ENCODE measurements at places on chromosomes 2 and 18.

DNA sequence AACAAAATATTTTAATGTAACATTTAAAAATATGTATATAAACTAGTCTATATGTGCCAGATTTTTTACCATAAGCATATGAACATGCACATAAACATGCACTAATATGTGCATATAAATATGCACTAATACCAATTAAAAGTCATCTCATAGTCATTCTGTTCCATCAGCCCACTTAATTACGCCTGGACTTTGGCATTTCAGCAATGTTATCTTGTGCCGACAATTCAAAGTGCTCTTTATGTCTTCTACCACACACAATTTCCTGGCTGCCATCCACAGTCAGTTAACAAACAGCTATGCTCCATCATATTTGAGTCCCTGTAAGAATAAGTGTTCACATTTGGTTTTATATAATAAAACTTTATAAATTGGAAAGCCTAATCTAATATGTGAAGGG lies 92.6 kb upstream of the TSPYL6 start:
- no peak for DNase-seq

DNA sequence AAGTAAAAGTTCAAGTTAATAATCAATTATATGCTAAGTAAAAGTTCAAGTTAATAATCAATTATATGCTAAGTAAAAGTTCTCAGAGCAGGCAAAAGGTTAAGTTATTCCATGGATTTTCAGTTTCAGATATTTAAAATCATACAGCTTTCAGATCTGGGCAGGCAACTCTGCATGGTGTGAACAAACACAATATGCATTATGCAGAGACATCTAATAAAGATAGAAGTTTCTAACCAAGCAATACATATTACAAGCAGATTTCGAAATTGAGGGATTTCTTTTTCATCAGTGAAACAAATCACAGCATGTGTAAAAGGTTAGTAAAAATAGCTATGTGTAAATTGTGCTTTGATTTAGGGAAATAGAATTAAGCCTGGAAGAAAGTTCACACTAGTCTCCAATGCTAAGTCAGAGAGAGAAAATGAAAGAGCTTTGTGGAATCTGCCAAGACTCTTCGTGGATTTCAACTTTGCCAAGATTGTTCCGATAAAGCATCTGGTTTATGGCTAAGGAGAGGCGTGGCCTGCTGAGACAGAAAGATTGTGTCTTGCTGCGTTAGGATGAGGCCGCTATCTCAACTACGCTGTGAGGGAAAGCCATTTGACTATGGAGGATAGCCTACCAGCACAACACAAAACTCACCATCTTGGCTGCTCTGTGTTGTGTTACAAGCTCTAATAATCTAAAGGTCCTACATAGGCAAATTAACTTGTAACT lies 60.1 kb upstream of the SLC16A14 start:
- DNase-seq: no peak

- peak; percentile 39 for DNase-seq
Observed at GRCh38 chr2:222272446-222273015, 26.3 kb downstream of the PAX3 start.

- no peak for DNase-seq
Observed at GRCh38 chr2:19857806-19858205, 44.0 kb downstream of the TTC32 start.

DNA sequence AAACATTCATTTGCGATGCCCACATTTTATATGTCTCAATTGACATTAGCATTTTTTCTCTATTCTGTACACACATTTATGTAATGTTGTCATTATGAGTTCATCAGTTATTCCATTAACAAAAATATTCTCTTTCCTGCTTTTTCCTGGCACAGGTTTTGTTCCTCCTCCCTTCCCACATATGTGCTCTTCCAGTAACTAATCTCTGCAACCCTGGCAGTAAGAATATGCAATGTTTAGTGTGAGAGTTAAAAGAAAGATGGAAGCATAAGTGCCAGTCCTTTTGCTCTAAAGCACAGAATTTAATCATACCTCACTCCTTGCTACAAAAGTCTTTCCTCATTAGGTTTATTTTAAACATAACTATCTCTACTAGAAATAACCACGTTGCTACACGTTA lies 155.8 kb upstream of the ERBB4 start:
- DNase-seq: no peak

DNA sequence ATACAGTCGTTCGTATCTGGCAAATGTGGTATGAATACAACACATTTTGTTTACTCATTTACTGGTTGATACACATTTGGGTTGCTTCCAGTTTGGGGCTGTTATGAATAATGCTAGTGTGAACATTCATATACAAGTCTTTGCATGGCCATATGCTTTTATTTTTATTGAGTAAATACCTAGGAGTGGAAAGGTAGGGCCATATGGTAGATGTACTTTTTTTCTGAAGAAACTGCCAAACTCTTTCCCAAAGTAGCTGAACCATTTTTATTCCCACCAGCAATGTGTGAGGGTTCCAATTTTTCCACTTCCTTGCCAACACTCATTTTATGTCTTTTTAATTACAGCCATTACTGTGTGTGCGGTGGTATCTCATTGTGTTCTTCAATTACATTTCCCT lies 496.2 kb upstream of the NRXN1 start:
- no peak for DNase-seq

- DNase-seq: no peak
Observed at GRCh38 chr2:16281451-16282335, 341.3 kb downstream of the MYCN start.

GRCh38 chr18:79637921-79638909 lies 41.4 kb upstream of the CTDP1 start:
- no peak for DNase-seq

GRCh38 chr18:32764611-32765244 lies 8.1 kb downstream of the KLHL14 start:
- no peak for DNase-seq

GRCh38 chr2:6068429-6068828 lies 376.2 kb downstream of the SOX11 start:
- no peak for DNase-seq

DNA sequence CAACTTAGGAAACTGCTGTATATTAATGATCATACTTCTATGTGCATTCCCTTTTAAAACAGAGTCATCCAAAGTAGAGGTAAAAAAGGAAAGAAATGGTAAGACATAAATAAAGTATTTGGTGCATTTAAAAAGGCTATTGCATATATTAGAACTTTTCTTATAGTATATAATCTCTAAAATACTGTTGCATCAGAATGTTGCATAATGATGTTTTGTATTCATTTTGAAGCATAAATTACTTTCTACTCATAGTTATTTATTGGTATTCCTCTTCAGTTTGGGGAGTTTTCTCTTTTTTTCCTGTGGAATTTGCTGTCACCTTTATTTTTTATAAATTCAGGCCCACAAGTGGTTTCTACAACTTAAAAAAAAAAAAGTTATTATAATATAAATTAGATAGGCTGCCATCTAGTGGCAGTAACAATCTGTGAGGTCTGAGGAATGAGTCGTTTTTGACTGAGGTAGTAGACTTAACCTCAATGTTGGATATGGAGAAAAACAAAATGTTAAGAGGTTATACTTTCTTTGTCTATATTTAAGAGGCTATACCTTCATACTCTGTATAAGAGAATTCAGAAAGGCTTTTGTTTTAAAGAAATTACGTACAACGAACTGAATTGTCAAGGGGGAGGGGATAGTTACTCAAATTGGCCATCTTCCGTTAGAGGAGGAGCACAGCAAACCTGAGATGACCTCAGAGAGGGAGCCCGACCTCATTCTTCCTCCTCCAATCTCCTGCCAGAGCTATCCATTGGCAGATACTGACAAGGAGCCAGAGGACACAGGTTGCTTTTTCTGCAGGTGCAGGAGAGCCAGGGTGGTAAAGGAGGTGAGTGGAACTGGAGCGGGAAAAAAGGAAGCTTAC lies 23.8 kb downstream of the ANKAR start:
- DNase-seq: no peak

GRCh38 chr2:39623917-39624316 lies 41.8 kb upstream of the TMEM178A start:
- no peak for DNase-seq

GRCh38 chr18:25001803-25002202 lies 350.2 kb downstream of the ZNF521 start:
- DNase-seq: no peak

DNA sequence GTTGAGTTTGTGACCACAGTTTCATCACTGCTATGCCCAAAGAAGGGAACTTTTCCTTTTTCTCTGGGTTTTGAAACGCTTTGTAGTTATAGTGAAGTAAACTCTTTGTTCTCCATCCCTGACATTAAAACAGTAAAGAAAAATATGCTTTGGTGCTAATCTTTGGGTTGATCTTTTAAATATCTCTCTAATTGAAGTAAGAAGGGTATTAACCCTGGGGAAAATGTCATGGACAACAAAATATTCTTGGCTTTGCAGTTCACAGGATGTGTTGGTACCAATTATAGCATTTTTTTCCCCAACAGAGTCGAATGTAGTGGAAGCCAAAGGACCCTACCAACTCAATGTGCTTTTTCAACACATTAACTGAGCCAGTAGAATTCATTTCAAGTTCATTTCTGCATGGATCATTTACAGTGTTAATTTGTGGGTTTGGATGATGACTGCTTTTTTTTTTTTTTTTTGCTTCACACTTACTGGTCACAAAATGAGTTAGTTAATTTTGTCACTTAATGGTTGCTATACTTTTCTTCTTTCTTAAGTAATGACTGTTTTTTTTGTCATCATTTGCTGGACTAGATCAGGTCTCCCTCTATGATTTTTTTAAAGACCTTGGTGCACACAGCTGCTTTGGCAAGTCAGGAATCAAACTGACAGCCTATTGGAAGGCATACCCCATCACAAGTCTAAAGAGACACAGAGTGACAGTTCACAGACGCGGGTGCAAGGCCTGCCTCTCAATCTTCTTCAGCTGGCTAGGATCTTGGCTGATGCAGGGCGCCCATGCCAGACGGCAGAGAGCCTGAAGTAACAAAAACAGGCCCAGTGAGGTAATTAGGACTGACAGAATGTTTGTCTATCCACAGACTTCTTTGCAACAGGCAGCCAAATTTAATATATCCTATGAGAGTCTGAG lies 98.8 kb upstream of the MMADHC start:
- no peak for DNase-seq

DNA sequence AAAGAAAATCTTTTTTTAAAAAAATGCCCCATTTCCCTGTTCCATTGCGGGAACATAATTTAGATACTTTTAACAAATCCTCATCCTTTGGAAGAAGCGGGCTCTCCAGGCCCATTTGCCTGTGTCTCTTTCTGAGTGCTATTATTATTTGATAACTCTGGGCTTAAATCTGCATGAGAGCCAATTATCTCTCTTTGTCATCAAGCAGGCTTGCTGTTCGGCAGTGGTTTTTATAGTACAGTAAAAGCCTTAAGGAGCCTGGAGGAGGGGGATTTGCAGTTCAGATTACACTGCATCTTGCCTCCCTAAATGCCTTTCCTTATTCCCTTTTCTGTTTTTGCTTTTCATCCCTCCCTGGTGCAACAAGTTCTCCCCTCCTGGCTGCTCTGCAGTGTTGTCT lies 50.6 kb downstream of the CELF4 start:
- DNase-seq: no peak

Data from NCI-H2081 treated with DMSO at 0.1 percent for 48 hours (cell line).